ENCODE measurements at places on chromosomes 16 and 17.
A peak's percentile ranks its signal among the peaks of the same experiment; 100 is the strongest.

DNA sequence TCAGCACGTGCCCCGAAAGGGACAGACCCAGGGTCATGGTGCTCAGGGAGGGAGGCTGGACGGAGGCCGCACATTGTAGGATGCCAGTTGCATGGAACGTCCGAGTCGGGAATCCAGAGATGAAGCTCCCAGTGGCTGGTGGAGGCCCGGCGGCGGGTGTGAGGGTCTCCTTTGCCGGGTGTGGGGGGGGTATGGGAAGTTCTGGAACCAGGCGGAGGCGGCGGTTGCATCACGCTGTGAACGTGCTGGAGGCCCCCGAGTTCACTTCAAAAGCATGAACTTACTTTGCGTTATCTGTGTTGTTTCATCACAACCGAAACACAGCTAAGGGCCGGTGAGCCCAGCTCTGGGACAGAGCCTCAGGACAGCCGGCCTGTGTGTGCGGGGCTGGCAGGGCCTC lies 73.4 kb upstream of the GNG13 start:
- no peak for DNase-seq

DNA sequence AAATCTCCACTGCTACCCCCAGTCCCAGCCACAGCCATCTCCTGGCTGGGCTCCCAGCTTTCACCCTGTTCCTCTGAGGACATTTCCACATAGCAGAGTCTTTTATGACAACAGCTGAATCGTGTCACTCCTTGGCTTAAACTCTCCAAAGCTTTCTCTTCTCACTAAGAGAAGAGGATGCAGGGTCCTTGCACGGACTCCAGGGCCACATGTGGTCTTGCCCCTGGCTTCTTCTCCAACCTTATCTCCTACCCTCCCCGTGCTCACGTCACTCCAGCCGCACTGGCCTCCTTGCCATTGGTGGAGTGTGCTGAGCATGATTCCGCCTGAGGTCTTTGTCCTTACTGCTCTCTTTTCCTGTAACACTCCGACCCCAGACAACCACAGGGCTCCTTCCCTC lies 39.9 kb upstream of the CCDC182 start:
- no peak for DNase-seq

DNA sequence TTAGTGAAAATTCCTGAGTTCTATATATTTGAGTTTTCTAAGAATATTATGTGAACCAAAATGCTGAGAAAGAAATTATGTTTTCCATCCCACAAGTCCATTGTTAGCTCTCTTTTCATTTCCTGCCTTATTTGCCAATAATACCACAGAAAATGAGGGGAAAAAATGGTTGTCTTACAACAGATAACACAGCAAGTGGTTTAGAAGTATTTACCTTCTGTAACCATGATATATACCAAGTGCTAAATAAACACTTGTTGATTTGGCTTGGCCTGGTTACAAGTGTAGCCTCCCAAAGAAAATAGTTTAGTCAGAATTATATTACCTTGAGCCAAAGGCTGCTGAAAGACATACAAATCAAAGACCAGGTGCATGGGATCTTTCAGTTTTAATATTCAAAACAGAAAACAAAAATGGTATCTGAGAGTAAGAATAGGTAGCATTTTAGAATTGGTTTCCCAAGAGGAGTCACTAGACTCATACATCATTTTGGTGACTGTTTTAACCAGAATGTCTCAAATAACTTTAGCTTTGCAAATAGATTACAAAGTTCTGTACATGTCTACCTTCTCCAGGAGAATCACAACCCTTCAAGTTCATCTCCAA lies 439.8 kb upstream of the DYNLRB2 start:
- no peak for DNase-seq

DNA sequence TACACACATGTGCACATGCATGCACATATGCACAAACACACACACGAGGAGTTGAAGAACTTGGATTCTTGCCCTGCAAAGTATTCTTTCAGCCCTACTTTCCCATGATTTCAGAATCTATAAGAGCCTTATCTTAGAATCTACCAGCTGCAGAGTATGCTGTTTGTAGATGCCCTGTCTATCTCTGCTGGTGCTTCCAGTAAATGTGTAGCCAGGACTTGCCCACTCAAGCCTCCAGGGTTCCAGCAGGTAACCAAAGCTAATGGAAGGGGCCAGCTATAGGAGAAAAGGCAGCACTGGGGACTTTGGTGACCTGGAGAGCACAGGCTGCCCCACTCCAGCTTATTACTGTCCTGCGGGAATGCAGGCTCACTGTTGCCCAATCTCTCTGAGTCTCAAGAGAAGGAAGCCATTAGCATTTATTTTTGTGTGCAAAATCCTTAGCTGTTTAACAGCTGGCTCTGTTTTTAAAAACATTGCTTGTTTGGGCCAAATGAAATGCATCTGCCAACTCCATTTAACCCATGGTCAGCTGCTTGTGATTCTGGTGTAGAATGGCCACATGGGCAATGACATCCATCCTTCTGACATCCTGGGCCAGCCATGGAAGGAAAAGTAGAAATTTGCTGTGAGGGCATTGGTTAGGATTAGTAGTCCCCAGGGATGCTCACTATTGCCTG lies 28.6 kb upstream of the XYLT1 start:
- DNase-seq = no peak

- peak; percentile 22 for DNase-seq
Observed at GRCh38 chr17:62998166-62998565, 32.1 kb downstream of the TANC2 start.

GRCh38 chr17:28147017-28147416 lies 104.5 kb downstream of the NLK start:
- no peak for DNase-seq

DNA sequence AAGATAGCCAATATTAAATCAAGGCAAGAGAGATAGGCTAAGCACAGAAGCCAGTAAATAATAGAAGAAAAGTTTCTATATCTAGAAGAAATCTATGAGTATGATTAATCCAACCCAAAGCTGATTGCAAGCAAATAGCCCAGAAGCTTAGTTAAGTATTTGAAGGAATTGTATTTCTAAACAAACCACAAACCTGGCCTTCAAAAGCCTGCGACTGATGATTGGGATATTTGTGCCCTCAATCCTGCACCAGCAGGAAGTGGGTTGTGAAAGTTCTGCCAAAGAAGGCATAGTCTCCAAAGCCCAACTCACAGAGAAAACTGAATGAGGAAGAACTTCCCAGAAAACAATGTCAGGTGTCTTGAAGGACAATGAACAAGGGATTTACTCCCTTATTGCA lies 114.5 kb upstream of the C17orf78 start:
- peak; percentile 38 for DNase-seq

GRCh38 chr17:80964544-80964856 lies 27.1 kb upstream of the CHMP6 start:
- DNase-seq = no peak

- no peak for DNase-seq
Observed at GRCh38 chr17:82031885-82032627, 578 bp downstream of the RAC3 start.

- DNase-seq = peak; percentile 54
Observed at GRCh38 chr16:85275533-85276249, 163.4 kb upstream of the CIBAR2 start.
